Tibial nerve (tissue), 4 donors: ENCODE measurements at places on chromosomes 2 and 18. TPM values are rescaled to one million over a fixed set of nuclear protein-coding genes. Genes with fewer than 3 reads are reported as not detected.

Gene CYTIP
- 8.4 TPM for total RNA-seq

Gene REG1B
- total RNA-seq = 4.1 TPM

Gene PTH2R
- total RNA-seq = not detected

Gene AQP4
- total RNA-seq = not detected

Gene NDC80
- 1.5 TPM for total RNA-seq

Gene TNFAIP6
- 6.5 TPM for total RNA-seq

- H3K36me3 ChIP-seq = no peaks in the 10 kb centered on the region
- no peak overlapping the region for H3K27ac ChIP-seq
Observed at GRCh38 chr2:140186313-140186712, 1406.1 kb upstream of the NXPH2 start.

DNA sequence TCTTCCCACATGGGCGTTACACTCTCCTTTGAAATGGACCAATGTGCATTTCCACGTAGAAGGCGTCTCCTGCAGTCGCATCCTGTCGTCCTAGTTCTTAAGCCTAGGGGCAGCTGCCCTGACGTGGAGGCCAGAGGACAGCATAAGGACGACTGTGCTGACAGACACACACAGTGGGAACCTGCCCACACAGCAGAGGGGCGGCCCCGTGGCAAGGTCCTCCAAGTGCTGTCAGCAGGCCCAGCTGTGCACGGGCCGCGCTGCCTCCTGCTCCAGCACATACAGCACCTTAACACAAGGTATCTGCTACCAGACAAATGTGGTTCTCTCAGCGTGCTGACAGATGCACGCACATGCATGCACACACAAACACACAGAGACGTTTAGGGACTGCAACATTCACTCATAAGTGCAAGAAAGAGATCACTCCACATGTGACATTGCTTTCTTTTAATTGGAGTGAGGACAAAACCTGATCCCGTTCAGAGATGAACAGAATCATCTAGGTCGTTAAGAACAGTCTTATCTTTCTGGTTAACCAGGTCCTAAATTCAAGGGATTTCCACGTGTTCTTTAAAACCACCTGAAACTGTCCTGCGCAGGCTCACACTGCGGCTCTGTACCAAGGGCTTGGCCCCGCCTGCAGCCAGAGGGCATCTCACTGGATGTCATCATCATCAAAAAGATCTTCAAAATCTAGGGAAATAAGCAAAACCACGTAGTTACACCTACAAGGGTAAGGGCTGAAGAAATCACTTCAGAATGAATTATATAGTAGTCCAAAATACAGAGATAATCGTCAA lies 5.5 kb downstream of the COPS9 start:
- H3K27ac ChIP-seq = no peak overlapping the region
- H3K4me3 ChIP-seq = no peak overlapping the region
- H3K4me1 ChIP-seq = peaks cover 17% of the 10 kb centered on the region
- H3K36me3 ChIP-seq = peaks cover 86% of the 10 kb centered on the region

- no peak overlapping the region for H3K27ac ChIP-seq
- H3K27me3 ChIP-seq = no peaks in the 10 kb centered on the region
- no peak for DNase-seq
- no peak overlapping the region for H3K4me3 ChIP-seq
- H3K4me1 ChIP-seq = peaks cover 8% of the 10 kb centered on the region
Observed at GRCh38 chr18:48725562-48725961, 186.7 kb downstream of the CTIF start.

DNA sequence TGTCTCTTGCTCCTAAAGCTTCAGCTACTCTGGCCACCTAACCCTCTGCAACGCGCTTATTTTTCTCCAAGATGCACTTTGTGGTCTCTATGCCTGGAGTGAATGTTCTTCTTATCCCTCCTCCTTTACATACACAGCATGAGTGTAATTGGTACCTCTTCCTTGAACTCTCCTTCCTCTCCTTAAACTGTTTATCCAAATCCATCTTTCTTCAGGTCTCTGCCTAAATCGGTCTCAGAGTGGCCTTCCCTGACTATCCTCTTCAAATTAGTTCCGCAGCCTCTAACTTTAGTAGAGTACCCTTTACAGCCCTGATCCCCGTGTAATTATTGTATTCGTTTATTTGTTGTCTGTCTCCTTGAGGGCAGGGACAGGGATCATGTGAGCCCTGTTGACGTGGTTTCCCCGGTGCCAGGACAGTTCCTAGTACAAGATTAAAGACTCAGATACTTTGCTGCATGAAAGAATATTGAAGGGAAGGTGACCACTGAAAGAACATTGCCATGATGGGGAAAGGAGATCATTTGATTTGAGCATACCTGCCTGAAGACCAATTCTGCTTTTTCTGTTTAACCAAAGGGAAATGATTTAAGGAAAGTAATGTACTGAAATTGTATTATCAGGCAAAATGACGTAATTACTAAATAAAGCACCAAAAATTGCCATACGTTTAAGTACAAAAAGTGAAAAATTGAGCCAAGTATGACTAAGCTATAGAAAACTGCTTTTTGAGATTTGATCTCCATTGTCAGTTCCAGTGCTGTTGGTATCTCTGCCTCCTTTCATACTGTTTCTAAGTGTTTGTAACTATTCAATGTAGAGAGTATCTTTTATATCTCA lies 1.2 kb downstream of the CNOT9 start:
- H3K4me3 ChIP-seq = peak overlapping the region; percentile 70
- peak overlapping the region; percentile 97 for H3K27ac ChIP-seq
- no peaks in the 10 kb centered on the region for H3K36me3 ChIP-seq
- H3K27me3 ChIP-seq = no peaks in the 10 kb centered on the region

DNA sequence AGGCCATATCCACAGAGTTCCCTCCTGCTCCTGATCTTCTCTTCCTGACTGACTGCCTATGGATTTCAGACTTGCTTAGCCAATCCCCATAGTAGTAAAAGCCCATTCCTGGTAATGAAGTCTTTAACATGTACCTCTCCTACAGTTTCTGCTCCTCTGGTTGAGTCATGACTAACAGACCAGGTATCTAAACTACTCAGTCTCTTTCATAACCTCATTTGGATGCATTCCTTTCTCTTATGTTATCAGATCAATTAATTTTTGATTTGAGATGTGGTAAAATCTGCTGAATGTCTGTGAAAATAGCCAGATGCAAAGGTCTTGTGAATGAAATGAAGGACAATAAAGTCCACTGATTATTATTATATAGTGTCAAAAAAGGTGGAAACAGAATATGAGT lies 198.0 kb downstream of the NBAS start:
- H3K4me1 ChIP-seq = no peaks in the 10 kb centered on the region
- DNase-seq = no peak
- no peak overlapping the region for H3K4me3 ChIP-seq
- H3K27me3 ChIP-seq = no peaks in the 10 kb centered on the region
- peaks cover 53% of the 10 kb centered on the region for H3K36me3 ChIP-seq
- no peak overlapping the region for H3K27ac ChIP-seq

GRCh38 chr18:78390348-78390951 lies 589.2 kb upstream of the SALL3 start:
- H3K27me3 ChIP-seq = no peaks in the 10 kb centered on the region
- no peak for DNase-seq
- H3K36me3 ChIP-seq = no peaks in the 10 kb centered on the region
- H3K4me3 ChIP-seq = no peak overlapping the region
- no peak overlapping the region for H3K27ac ChIP-seq
- no peaks in the 10 kb centered on the region for H3K4me1 ChIP-seq

DNA sequence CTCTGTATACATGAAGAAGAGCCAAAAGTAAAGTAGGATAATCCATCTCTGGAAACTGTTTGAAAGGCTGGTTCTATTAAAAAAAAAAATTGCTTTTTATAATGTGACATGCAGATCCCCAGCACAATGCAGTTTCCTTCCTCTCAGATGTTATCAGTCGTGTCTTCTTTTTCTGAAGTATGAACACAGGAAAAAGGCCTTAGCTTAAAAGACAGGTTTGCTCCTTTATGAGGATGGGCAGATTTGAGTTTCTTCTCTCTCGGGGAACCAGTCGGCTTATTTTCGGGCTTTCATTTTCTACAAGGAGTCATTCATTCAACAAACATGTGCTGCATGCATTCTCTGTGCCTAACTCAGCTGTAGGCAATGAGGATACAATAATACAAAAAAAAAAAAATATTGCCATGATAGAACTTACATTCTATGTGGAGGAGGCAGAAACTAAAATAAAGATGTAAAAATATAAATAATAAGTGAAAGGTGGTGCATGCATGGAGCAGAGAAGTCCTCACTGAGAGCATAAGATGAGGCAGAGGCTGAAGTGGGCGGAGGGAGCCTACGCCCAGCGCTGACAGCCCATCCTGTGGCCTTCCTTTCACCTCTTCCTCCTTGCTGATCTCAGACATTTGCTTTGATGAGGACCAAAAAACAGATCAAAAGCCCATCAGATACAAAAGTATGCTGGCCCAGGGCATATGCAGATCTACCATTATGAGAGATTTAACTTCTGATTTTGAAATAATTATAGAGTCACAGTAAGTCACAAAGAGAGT lies at the start of gene CD226:
Gene CD226, minus strand, starts transcription at position 513 of the 773 bp plus-strand sequence. Its CDS starts 467 bp downstream, at position 46.
- H3K27me3 ChIP-seq = no peaks in the 10 kb centered on the region
- H3K27ac ChIP-seq = no peak within 1 kb of the TSS
- no peak within 1 kb of the TSS for H3K4me3 ChIP-seq
- H3K36me3 ChIP-seq = peaks cover 10% of the 10 kb centered on the region
- H3K4me1 ChIP-seq = no peaks in the 10 kb centered on the region
- DNase-seq = no peak

GRCh38 chr2:56195563-56195962 lies 11.8 kb downstream of the CCDC85A start:
- no peak overlapping the region for H3K4me3 ChIP-seq
- no peak overlapping the region for H3K27ac ChIP-seq
- no peaks in the 10 kb centered on the region for H3K36me3 ChIP-seq
- DNase-seq = no peak

GRCh38 chr2:18976168-18976961 lies 382.1 kb downstream of the OSR1 start:
- no peaks in the 10 kb centered on the region for H3K27me3 ChIP-seq
- H3K4me3 ChIP-seq = no peak overlapping the region
- no peak for DNase-seq

DNA sequence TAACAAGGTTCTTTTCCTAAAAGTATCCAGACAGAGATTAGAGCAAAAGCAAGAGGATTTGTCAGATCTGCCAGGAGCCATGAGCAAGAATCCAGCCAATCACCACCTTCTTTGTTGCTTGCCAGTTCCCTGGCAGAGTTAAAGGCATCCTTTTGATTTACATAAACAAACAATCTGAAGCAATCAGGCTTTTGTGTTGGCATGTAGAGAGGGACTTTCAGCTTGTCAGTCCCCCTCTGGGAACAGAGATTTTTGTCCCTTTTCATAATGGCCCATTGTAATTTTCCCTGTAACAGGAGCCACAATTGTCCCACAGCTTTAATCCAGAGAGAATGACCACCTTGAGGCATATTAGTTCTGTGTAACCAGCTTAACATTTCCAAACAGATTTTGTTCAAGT lies at the start of gene ERMN:
Gene ERMN, minus strand, starts transcription at position 39 of the 400 bp plus-strand sequence. CDS start 182 bp downstream, outside the sequence.
- H3K27ac ChIP-seq = no peak within 1 kb of the TSS
- H3K27me3 ChIP-seq = no peaks in the 10 kb centered on the region
- no peak within 1 kb of the TSS for H3K4me3 ChIP-seq
- no peaks in the 10 kb centered on the region for H3K36me3 ChIP-seq

DNA sequence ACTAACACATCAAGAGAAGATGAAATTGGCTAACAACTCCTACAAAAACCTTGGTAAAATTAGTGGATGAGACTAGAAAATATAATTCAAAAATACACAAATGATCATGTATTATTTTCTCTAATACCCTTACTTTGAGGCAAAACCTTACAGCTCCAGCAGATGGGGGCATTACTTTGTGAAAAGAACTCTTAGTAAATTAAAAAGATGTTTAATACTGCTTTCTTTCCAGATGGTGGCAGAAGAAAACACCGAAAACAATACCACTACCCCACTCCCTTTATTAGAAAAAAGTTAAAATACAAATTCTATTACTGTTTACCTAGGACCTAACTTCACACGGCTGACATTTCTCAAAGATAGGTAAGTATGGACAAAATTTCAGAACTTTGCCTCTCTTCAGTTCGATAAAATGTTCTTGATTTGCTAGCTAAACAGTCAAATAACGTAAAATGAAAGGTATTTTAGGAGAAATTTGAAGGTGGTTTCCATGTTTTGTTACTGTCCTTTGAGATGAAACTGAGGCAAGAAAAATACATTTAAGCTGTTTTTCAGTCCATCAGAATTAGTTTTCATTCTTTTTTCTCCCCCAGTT lies 30.6 kb downstream of the ORC4 start:
- peak; percentile 33 for DNase-seq
- H3K4me1 ChIP-seq = no peaks in the 10 kb centered on the region
- no peaks in the 10 kb centered on the region for H3K27me3 ChIP-seq
- no peak overlapping the region for H3K27ac ChIP-seq
- no peak overlapping the region for H3K4me3 ChIP-seq
- no peaks in the 10 kb centered on the region for H3K36me3 ChIP-seq
